COR-L47 (cell line): ENCODE measurements at places on chromosomes 12 and 14.
A peak's percentile ranks its signal among the peaks of the same experiment; 100 is the strongest.

- DNase-seq = no peak
Observed at GRCh38 chr12:65696227-65696626, 128.1 kb upstream of the HMGA2 start.

- no peak for DNase-seq
Observed at GRCh38 chr12:54759751-54760150, 94.6 kb upstream of the MUCL1 start.

DNA sequence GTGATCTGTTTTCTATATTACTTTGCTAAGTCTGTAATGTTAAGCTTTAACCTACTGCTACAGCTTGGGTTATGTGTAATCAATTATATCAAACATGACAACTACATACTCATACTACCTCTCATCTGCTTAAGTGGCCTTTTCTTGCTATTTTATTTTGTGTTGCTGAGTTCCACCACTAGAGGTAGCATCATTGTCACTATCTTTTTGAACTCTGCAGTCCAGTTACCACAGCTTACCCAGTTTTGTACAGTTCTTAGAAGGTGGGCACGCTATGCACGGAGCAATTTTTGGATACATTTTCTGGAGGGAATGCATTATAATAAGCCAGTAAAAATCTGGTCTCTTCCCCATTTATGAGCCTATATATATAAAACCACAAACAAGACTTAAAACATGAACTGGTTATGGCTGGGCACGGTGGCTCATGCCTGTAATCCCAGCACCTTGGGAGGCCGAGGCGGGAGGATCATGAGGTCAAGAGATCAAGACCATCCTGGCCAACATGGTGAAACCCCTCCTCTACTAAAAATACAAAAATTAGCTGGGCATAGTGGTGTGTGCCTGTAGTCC, 48.5 kb downstream of the SAV1 start:
- DNase-seq = no peak

DNA sequence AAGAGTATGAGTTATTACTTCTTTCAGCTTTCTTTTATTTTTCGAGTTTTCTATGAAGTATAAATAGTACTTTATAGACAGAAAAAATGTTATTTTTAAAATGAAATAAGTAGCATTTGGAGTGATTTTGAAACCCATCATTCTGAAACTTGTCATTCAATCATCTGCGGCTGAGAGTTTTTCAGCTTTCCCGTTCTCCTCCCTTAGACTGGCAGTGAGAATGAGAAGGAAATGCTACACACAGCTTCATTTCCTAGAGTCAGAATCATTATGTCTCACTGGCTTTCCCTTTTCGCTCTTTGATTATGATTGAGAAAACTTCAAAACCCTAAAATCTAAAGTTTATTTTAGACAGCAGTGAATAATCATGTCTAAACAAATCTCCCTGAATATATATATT, 33.7 kb upstream of the GNPNAT1 start:
- no peak for DNase-seq

GRCh38 chr12:5343711-5344110, 88.2 kb upstream of the NTF3 start:
- no peak for DNase-seq

DNA sequence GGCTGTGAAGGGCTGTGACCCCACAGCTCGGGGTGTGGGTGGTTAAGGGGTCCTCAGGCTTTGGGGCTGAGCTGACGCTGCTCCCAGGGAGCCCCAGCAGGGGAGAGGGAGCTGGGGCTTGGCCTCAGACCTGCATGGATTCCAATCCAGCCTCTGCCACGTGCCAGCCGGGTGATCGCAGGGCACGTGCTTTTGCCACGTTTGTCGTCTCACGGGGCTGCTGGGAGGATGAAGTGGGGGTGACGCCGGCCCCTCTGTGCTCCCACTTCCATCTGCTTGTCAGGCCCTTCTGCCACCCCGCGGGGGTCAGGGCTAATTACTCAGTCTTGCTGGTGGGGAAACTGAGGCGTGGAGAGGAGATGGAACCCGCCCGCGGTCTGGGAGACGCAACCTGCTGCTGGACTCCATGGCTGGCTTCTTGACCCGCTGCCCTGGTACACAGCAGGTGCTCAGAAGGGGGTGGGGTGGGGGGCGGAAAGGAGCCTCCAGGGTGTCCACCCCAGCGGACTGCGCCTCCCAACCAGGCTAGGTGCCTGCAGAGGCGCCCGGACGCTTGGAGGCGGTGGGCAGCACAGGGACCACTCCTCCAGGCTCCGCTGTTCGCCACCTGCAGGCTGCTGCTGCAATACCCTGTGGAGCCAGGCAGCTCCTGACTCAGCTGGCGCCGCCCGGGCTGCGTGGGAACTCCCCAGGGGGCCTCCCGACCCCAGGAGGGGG, 36.4 kb upstream of the PRIMA1 start:
- DNase-seq = no peak

DNA sequence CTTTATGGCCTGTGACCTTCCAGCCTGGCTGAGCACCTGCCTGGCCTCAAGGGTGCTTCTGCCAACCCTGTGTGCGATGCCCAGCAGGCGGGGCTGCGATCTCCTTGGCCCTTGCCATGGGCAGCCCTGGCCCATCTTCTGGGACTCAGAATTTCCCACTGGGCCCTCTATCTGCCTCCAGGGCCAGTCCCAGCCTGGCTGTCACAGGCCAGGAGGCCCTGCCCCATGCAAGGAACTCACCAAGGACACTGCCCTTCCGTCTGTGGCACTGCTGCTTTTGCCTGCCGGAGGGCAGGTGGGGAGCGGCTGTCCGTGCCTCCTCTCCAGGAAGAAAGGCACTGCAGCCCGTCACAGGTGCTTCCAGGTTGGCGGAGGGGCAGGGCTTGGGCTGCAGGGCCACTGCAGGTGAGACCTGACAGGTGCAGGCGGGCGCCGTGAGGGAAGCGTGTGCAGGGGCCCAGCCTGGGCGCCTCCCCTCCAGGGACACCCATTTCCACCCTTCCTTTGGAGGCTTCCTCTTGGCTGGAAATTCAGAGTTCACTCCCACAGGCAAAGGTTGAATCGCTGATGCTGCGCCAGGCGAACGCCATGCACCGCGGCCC, 177.8 kb downstream of the KIF26A start:
- DNase-seq = no peak

DNA sequence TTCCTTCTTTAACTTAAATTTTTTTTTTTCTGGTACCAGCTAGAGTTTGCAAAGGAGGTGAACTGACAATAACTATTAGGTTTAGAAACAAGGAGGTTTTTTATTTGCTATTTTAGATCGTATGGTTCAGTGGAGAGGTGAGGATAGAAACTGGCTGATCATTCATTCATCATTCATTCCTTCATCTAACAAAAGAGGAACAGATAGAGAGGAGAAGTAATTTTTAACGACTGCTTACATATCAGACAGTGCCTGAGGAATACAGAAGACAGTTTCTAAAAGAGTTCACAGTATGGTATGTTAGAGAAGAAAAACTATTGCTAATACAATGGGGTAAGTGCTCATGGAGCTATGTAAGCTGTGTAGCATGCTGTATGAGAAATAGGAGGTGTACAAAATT, 111.1 kb downstream of the ERC1 start:
- no peak for DNase-seq

GRCh38 chr12:39012870-39013269, 107.5 kb upstream of the CPNE8 start:
- no peak for DNase-seq

DNA sequence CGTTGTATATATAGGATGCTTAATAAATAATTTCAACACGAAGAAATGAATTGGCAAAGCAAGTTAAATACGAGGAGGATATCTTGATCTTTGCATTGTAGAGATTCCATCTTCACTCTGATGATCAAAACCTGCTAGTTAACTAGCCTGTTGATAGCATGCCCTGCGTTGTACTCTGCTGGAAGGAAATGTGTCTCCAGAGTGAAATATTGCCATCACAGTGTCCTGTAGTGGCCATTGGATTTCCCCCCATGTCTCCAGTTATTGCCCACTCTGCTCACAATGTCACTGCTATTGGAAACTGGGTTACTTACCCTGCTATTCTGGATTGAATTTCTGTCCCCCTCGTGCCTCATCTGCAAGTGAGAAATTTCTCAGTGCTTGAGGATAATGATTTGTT, 109.6 kb downstream of the PLEKHA5 start:
- no peak for DNase-seq

DNA sequence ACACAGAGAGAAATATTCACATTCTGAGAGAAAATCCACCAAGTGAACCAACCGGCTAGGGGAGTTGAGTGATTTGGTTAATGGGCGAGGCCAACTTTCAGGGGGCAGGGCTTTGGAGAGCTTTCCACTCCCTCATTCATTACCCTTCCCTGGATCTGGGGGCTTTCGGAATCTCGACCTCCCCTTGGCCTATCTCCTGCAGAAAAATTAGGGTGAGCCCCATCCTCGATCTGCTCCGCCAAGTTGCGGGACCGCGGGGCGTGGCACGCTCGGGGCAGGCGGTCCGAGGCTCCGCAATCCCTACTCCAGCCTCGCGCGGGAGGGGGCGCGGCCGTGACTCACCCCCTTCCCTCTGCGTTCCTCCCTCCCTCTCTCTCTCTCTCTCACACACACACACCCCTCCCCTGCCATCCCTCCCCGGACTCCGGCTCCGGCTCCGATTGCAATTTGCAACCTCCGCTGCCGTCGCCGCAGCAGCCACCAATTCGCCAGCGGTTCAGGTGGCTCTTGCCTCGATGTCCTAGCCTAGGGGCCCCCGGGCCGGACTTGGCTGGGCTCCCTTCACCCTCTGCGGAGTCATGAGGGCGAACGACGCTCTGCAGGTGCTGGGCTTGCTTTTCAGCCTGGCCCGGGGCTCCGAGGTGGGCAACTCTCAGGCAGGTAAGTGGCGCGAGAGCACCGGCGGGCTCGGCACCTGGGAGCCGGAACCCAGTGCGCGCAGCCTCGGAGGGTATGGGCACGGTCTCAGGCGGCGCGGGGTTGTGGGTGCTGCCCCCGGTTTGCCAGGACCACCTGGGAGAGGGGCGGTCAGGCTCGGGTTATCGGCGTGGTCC, at the start of gene ERBB3:
Gene ERBB3 (plus strand): TSS at position 443 of the 833 bp plus-strand sequence. CDS start 136 bp downstream, at position 579.
- peak; percentile 56 for DNase-seq

GRCh38 chr14:100887728-100888335, 15.7 kb downstream of the RTL1 start:
- no peak for DNase-seq

GRCh38 chr14:61268812-61269211, 12.3 kb downstream of the TMEM30B start:
- no peak for DNase-seq

GRCh38 chr14:34668111-34668510, 38.2 kb upstream of the SNX6 start:
- no peak for DNase-seq

DNA sequence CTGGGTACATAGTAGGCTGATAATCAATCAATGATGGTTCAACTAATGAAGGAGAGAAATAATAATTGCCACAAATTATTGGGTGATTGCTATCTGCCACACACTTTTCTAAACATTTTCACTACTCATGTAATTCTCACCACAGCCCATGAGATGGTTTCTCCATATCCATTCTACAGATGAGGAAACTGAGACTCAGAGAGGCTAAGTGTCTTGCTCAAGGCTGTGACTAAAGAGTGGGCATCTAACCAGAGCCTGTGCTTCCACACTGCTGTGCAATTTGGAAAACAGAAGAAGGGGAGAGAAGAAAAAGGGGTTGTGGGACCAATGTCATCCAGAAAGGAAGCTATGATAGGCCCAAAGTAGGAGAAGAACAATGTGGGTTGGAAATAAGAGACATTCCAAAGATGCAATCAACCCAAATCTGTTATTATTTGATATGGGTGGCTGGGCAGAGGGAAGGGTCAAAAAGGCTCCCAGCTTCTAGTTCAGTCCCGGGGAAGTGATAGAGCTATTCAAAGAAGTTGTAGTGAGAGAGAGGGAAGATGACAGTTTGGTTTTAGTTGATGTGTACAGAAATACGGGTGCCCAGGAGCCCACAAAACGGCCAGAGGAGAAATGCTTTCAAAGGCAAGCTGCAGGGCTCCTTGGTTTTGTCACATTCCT, 483 bp upstream of the NR1H4 start:
- DNase-seq = no peak

GRCh38 chr12:64756376-64756775, 2.8 kb downstream of the GNS start:
- no peak for DNase-seq

- DNase-seq = no peak
Observed at GRCh38 chr14:90551070-90551704, 154.4 kb downstream of the CALM1 start.

DNA sequence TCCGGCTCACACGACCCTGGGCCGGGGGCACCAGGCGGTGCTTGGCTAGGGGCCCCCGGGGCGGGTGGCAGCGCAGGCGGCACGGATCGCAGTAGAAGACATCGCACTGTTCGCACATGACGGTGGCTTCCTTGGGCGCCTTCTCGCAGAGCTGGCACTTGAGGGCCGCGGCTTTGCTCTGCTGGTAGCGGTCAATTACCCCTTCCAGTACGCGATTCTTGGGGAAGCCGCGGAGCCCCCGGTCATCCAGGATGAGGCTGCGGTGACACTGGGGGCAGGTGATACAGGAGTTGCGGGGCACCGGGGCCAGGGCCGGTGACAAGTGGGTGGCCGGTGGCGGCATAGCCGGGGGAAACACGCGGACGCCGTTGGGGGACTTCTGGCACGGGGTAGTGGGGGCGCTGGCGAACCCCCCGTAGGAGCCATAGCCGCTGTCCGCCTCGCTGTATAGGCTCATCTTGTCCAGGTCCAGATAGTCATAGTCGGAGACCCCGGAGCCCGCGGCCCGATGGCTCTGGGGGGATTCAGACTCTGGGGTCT, 553 bp downstream of the TRIM9 start:
- no peak for DNase-seq

- DNase-seq = no peak
Observed at GRCh38 chr12:115468087-115468510, 784.1 kb upstream of the TBX3 start.

- DNase-seq = no peak
Observed at GRCh38 chr12:9001233-9001632, 11.9 kb downstream of the KLRG1 start.

GRCh38 chr14:35821564-35822411, 4.3 kb upstream of the BRMS1L start:
- DNase-seq = peak; percentile 21

GRCh38 chr12:87760943-87761342, 268.3 kb downstream of the C12orf50 start:
- no peak for DNase-seq

DNA sequence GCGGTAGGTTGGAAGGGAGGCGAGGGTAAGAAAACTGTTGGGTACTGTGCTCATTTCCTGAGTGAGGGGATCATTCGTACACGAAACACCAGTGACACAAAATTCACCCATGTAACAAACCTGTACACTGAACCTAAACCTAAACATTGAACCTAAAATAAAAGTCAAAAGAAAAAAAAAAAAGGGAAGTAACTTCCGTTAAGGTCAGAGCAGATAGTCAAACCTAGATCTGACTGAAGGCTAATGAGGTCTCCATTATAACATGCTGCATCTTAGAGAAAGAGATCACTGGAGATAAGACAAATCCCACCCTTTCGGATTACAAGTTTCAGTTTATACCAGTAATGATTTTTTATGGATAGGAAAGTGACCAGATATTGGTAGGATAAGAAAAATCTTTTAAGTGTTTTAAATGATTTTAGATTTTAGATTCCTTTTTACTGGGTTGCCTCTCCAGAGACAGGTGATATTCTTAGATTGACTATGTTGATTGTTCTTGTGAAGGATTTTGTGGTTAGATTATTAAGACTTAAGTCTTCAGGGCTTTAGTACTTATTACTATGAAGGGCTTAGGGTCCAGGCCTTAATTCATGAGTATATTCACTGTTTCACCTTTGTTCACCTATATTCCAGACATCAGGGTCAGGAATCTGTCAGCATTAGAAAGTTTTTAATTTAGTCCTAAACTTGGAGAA, 11.2 kb upstream of the NCKAP1L start:
- DNase-seq = no peak
